ENCODE measurements at places on chromosomes 6 and 20. TPM values are rescaled to one million over a fixed set of nuclear protein-coding genes. Genes with fewer than 3 reads are reported as not detected.

The CALHM5 gene
- total RNA-seq, result 0.17 TPM

The GABRR1 gene
- total RNA-seq, result 0.17 TPM

The PSORS1C1 gene
- 0.52 TPM for total RNA-seq

GRCh38 chr6:144820270-144820669 is 535.1 kb downstream of the UTRN start:
- H3K27me3 ChIP-seq, result no peaks in the 10 kb centered on the region
- peaks cover 5% of the 10 kb centered on the region for H3K4me1 ChIP-seq
- H3K27ac ChIP-seq, result no peak overlapping the region
- DNase-seq, result no peak
- H3K4me3 ChIP-seq, result no peak overlapping the region
- H3K36me3 ChIP-seq, result no peaks in the 10 kb centered on the region

DNA sequence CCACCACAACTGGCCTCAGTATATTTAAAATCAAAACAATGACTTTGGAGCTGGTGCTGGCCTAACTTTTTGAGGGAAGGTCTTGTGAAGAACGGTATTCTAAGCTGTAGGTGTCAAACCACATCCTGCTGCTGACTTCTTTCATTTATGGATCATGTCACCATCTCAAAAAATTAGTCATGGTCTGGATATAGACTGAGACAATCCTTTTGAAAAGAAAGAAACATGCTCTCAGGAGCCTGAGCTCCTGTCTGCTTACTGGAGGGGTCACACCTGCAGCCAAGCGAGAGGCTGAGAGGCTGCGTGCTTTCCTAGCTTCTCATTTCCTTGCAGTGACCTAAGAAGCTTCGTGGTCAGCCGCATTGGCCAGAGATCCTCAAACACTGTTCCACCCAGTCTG is 55.2 kb downstream of the TIAM2 start:
- no peak overlapping the region for H3K27ac ChIP-seq
- no peak overlapping the region for H3K4me3 ChIP-seq
- DNase-seq, result no peak
- peaks cover 2% of the 10 kb centered on the region for H3K4me1 ChIP-seq

DNA sequence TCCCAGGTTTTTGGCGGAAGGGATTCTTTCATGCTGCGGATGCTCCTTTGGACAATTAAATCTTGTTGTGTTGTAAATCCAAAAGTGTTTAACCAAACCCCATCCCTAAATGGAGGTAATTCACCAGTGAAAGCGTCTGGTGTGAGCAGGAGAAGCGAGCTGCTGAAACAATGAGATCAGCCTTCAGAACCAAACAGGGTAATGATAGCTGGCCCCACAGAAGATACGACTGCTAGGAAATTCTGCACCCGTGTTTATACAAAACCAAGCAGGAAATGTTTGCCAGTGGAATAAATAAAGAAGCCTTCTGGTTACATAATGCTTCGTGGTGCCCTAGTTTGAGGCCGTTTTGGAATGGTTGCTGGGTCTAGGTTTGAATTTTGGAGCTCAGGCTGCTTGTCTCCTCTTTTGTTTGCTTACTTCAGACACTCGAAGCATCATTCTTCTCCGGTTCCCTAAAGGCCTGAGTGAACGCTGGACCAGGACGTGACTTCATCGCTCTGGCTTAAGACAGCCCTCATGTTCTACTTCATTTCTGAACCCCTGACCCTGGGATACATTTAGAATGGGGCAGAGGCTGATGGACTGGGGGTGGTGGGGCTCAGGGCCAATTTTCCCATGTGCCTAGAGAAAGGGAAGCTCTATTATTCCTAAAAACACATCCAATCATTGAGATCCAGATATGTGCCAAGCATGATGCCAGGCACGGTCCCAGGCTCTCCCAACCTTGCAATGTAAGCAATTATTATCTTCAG is 61.6 kb upstream of the JAG1 start:
- no peaks in the 10 kb centered on the region for H3K27me3 ChIP-seq
- no peak for DNase-seq
- H3K36me3 ChIP-seq, result no peaks in the 10 kb centered on the region
- no peak overlapping the region for H3K27ac ChIP-seq

GRCh38 chr20:15655295-15655874 is 917.9 kb downstream of the KIF16B start:
- H3K27ac ChIP-seq, result no peak overlapping the region
- H3K36me3 ChIP-seq, result no peaks in the 10 kb centered on the region
- no peak for DNase-seq
- H3K4me1 ChIP-seq, result peaks cover 10% of the 10 kb centered on the region
- H3K27me3 ChIP-seq, result no peaks in the 10 kb centered on the region
- no peak overlapping the region for H3K4me3 ChIP-seq

DNA sequence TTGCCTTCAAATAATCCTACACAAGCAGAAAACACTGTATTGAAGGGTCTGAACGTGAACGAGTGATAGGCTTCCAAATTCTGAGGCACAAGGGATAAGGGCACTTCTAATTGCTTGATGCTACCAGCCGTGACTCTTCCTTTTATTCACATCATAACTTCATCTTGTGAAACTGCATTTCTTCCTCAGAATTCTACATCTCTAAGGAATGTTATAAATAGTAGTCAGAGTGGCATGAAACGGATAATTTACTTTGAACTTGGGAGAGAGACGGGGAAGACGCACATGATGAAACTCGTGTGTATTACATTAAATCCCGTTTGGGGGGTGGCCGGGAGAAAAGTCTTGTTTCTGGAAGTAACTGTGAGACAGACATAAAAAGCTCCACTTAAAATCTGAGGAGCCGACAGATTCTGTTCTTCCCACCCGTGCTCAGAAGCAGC is 754 bp downstream of the HDDC2 start:
- H3K27me3 ChIP-seq, result no peaks in the 10 kb centered on the region
- H3K27ac ChIP-seq, result peak overlapping the region; percentile 73
- peak overlapping the region; percentile 82 for H3K4me3 ChIP-seq
- DNase-seq, result no peak
- H3K36me3 ChIP-seq, result peaks cover 11% of the 10 kb centered on the region

Data from H1 (cell line).